Right lobe of liver (tissue), 6 donors: ENCODE measurements at places on chromosomes 16 and 17.

- no peak for DNase-seq
Observed at GRCh38 chr16:55437625-55438024, 41.4 kb upstream of the MMP2 start.

DNA sequence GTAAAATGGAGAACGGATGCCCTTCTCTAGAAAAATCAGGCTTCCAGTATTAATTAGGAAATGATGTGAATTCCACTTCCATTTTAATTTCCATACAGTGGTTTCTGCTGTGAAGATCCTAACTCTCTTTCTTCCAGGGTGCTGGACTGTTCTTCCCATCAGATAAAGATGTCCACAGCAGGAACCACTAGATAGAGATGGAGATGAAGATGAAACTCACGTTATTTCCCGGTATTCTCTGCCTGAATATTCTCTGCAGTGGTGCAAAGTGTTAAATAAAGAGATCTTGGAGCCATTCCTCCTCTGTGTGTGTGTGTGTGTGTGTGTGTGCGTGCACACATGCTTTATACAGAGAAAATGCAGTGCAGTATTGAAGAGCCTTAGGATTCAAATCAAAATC, 727.5 kb downstream of the KCNJ2 start:
- no peak for DNase-seq

GRCh38 chr16:85447693-85448313, 165.3 kb upstream of the GSE1 start:
- DNase-seq = no peak

DNA sequence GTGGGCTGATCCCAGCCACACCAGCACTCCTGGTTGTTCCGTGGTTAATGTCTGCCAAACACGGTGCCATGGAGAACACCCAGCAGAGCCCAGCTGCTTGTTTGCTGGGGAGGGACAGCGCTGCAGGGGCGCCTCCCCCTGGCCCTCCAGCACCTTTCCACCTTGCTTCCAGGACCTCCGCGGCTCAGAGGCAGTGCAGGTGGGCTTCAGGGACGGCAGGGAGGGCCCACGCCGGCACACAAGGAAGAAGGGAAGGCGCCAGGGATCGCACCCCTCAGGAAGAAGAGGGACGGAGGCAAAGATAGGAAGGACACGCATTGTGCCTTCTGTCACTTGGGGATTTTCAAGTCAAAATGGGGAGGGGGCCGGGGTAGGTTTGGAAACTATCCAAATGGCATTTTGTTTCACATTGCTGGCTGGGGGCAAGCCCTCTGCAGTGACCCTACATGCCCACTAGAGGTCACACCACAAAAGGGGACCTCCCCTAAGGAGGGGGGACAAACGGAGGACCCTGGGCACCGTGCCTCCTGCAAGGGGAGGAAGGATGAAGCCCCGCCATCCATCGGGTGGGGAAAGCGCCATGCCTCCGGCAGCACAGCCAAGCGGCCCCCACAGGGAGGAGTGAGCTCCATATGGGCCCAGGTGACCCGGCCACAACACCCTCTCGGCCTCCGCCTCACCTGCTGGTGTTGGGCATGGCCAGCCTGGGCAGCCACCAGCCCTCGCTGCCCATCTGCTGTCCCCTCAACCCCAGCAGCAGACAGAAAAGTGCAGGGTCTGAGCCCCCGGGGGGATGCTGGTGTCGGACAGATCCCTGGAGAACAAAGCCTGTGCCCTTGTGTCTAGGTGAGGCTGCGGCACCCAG, 7.5 kb upstream of the C16orf95 start:
- DNase-seq = no peak

DNA sequence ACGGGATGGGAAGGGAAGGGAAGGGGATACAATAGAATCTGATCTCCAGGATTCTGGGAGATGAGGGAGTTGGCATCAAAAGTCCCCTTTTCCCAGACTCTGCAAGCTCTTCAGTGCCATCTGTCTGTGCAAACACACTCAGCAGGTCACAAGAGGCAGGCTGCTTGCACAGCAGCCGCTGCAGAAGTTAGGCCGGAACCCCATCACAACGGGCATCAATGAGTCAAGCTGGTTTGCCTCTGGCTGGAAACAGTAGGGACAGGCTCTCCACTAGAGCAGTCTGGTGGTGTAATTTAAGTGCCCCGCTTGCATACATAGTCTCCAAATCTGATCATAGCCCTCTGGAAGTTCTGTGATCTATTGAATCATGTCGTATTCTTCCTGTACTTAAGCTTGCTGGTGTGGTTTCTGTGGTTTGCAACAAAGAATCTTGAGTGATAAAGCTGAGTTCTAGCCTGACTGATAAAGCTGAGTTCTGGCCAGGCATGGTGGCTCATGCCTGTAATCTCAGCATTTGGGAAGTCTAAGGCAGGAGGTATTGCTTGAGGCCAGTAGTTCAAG, 33.7 kb upstream of the KDM8 start:
- no peak for DNase-seq

GRCh38 chr17:63596856-63597586, 3.7 kb upstream of the TACO1 start:
- DNase-seq = no peak

DNA sequence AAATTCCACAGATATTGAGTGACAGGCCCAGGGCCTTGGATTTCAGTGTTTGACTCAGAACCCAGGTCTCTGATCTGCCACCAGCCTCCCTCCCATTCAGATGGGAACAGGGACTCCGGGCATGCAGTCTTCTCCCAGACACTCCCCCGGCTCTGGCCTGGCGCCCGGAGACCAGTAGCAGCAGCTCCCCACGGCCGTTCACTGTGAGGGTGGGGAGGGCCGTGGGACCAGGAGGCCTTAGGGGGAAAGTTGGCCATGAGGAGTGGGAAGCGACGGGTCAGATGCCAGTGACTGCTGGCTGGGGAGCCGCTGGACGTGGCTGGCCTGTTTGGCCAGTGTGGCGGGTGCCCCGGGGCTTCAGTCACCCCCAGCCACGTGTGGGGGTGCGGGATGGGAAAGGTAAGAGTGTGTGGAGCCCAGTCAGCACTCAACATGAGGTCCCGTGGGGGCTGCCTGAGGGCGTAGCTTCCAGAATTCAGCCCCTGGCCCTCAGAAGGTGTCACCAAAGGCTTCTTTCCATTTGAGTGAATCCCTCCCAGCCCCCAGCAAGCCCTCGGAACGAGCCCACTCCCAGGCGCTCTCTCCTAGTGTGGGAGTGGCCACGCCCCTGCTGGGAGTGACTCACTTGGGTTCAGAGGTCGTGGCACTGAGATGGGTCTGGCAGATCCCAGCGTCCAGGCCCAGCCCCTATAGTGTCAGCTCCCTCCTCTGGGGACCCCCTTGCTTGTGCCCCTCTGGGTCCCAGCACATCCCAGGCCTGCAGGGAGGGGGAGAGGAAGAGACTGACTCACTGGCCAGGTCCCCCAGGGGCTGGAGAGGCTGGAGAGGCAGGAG, 309.4 kb downstream of the SEC14L1 start:
- DNase-seq = peak; percentile 82

- DNase-seq = no peak
Observed at GRCh38 chr17:7897090-7897489, 8.5 kb downstream of the CHD3 start.

GRCh38 chr17:16363749-16364536, 10.7 kb upstream of the CENPV start:
- peak; percentile 68 for DNase-seq

DNA sequence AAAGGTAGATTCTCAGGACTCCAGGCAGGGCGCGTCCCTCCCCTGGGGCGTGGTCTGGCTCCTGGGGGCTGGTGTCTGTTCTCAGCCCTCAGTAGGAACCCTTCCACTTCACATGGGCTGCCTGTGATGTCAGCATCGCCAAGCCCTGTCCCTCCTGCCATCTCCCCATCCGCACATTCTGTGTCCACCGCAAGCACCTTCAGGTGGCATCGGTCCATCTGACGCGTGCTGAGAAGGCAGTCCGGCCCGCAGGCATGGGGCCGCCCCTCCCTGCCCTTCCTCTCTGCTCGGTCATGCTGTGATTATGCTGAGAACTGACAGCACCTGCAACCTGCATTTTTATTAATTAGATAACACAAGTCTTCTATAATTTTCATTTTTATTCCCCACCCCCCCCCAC, 12.7 kb upstream of the DNAH17 start:
- DNase-seq = no peak

- DNase-seq = no peak
Observed at GRCh38 chr17:7095625-7096024, 15.6 kb upstream of the CLEC10A start.

GRCh38 chr17:81240761-81241160, 1.6 kb downstream of the NDUFAF8 start:
- DNase-seq = no peak

- DNase-seq = no peak
Observed at GRCh38 chr17:45008216-45008615, 40.1 kb upstream of the C1QL1 start.

GRCh38 chr17:22251498-22251897, 559.2 kb downstream of the KCNJ18 start:
- no peak for DNase-seq
